ENCODE measurements at places on chromosomes 12 and 14. TPM values are rescaled to one million over a fixed set of nuclear protein-coding genes. Genes with fewer than 3 reads are reported as not detected.

The CPNE6 gene
- total RNA-seq, result not detected

The RNASE4 gene
- 97.6 TPM for total RNA-seq

The PKP2 gene
- 63.6 TPM for total RNA-seq

DNA sequence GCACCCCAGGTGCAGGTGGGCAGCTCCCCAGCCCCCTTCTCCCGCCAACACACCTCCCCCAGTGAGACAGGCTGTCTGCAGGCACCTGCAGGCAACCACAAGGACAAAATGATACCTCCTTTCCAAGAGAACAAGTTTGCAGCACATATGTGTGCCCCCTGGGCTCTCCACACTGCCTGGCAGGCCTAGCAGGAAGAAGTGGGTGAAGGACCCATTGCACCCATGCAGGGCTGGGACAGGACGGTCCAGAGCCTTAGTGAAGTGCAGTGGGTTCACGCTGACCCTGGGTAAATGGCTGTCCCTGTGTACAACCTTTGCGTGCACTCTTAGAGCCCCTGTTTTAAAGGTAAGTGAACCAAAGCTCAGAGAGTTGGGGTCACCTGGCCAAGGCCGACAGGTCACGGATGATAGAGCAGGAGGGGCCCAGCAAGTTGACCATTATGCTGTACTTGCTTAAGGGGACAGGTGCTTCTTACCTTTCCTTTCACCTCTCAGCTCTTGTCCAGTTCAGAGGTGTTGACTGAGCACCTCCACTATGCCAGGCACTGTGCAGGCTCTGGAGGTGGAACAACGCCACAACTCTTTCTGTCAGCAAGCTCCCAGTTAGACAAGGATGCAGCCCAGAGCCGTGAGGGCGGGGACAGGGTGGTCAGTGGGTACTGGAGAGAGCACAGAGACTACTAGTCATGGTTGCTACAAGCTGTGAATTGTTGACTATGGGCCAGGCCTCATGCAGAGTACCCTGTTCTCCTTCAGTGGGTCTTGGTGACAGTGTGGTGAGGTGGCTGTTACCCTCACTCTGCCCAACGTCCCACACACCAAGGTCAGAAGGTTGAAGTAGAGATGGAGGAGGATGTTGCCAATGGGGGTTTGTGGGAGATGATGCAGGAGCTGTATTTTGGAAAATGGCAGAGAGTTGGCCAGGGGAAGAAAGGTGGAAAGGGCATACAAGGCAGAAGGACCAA, 125.9 kb downstream of the PAPOLA start:
- no peak overlapping the region for H3K27ac ChIP-seq
- no peaks in the 10 kb centered on the region for H3K4me1 ChIP-seq
- DNase-seq, result no peak
- H3K27me3 ChIP-seq, result no peaks in the 10 kb centered on the region
- no peaks in the 10 kb centered on the region for H3K36me3 ChIP-seq
- H3K4me3 ChIP-seq, result no peak overlapping the region

DNA sequence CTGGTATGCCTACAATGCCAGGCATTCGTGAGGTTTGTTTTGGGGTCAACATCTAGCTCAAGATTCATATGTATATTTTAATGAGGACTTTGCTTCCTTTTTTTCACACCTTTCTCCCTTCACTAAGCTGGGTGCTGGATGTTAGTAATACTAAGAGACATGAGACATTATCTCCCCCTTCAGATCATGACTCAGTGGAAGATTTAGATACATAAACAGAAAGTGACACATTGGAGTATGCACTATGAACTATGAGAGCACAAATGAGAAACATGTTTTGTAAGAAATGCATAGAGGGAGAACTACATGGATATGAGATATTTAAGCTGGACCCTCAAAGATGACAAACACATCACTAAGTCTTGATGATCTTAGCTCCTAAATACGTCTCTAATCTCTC, 286.3 kb downstream of the RPAP3 start:
- H3K36me3 ChIP-seq, result no peaks in the 10 kb centered on the region
- H3K4me1 ChIP-seq, result no peaks in the 10 kb centered on the region
- DNase-seq, result no peak
- no peak overlapping the region for H3K27ac ChIP-seq
- no peaks in the 10 kb centered on the region for H3K27me3 ChIP-seq

DNA sequence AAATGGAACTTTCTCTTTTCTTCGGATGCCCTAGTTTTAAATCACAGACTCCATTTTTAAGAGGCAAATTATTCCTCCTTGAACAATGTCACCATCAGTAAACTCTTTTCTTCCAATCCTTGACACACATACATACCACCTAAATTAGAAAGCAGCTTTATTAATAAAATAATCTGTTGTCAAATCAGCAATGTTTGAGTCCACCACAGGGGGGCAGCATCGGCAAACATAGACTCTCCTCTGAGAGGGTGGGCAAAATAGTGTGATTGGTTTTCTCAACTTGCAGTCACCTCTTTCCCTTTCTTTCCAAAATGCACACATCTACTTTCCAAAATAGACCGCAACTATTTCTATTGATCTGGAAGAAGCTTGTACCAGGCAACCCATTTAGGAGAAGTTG, 438.4 kb upstream of the OR4E1 start:
- no peak for DNase-seq
- no peak overlapping the region for H3K4me3 ChIP-seq
- H3K4me1 ChIP-seq, result no peaks in the 10 kb centered on the region
- no peak overlapping the region for H3K27ac ChIP-seq

DNA sequence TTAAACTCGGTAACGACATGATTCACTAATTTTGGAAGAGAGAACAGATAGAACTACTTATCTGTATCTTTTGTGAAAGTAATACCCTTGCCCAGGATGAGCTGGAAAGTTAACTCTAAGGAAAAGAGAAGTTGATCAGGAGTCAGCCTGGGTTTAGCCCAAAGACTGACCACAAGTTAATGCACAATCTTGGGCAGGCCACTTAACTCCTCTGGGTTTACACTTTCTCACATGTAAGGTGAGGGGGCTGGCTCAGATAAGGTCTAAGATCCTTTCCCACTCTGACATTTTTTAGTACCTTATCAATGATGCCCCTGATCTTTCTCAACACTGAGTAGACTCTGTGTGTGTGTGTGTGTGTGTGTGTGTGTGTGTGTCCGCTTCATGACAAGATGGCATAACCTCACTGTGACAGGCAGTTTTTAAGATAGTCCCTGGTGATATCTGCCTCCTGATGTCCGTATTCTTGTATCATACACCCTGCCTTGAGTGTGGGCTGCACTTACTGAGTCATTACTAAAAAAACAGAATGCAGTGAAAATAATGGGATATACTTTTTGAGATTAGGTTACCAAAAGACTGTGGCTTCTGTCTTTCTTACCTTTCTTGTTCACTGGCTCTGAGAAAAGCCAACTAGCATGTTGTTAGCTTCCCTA, 56.2 kb upstream of the CCDC198 start:
- no peak for DNase-seq
- H3K4me3 ChIP-seq, result no peak overlapping the region
- H3K36me3 ChIP-seq, result no peaks in the 10 kb centered on the region
- no peaks in the 10 kb centered on the region for H3K27me3 ChIP-seq

DNA sequence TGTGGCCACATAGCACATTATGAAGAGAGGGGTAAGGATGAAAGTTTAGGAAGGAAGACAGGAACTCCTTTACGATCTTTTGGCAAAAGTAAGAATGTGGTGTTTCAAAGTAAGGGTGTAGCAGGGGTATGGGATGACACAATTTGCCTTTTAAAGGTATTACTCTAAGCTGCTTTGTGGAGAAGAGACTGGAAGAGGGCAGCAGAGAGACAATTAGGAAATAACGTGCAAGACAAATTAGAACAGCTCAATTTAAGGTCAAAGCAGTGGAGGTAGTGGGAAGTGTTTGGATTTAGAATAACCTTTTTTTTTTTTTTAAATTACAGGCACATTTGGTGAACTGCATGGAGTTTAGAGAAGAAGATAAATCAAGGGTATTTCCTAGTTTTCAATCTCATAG, 342.6 kb downstream of the NOVA1 start:
- no peaks in the 10 kb centered on the region for H3K4me1 ChIP-seq
- no peak overlapping the region for H3K27ac ChIP-seq
- no peak overlapping the region for H3K4me3 ChIP-seq
- no peaks in the 10 kb centered on the region for H3K36me3 ChIP-seq
- H3K27me3 ChIP-seq, result no peaks in the 10 kb centered on the region
- DNase-seq, result no peak

All from ovary (tissue), 10 donors.